ENCODE measurements at places on chromosomes 5 and 9.

DNA sequence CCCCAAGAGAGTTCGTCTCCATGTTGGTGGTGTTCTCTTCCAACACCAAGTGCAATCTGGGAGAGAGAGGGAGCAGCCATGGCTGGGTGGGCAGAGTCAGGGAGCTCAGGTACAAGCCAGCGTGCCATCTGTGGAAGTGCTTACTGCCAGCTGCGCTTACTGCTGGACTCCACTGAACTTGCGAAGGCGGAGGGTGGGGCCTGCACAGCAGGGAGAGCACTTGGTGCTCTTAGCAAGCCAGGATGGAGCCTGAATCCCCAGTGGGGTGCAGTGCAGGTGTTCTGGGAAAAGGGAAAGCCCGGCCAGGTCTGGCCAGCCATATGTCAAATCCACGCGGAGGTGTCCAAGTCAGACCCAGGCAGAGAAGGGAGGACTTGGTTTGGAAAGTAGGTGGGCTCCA is 142.0 kb downstream of the FANCC start:
- no peak for DNase-seq

GRCh38 chr5:17080361-17080760 is 137.1 kb upstream of the BASP1 start:
- DNase-seq, result no peak

DNA sequence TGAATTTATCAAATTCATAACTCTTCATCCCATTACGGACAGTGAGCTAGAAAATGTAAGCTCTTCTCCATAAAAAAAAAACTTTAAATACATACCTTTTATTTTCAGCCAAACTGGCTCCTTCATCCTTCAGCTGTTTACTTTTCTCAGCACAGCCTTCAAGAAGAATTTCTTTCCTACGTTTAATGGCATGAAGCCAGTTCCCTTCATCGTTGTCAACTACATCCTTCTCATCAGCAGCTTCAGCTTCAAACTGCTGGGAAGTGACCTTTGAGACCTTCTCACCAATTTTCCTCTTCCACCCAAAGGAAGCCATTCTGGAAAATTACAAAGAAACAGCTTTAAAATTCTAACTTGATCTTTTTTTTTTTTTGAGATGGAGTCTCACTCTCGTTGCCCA is 9.1 kb downstream of the TTC33 start:
- DNase-seq, result no peak

DNA sequence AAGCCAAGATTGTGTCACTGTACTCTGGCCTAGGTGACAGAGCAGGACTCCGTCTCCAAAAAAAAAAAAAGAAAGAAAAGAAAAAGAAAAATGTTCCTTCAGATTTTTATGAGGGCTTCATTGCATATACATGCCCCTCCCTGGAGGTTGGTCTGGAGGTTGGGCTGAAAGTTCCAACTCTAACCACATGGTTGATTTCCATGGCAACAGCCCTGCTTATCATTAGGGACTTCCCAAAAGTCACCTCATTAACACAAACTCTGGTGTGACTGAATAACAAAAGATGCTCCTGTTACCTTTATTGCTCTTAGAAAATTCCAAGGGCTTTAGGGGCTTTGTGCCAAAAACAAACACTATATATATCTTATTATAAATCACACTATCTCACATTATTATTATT is 113.8 kb downstream of the TMC1 start:
- DNase-seq, result no peak

DNA sequence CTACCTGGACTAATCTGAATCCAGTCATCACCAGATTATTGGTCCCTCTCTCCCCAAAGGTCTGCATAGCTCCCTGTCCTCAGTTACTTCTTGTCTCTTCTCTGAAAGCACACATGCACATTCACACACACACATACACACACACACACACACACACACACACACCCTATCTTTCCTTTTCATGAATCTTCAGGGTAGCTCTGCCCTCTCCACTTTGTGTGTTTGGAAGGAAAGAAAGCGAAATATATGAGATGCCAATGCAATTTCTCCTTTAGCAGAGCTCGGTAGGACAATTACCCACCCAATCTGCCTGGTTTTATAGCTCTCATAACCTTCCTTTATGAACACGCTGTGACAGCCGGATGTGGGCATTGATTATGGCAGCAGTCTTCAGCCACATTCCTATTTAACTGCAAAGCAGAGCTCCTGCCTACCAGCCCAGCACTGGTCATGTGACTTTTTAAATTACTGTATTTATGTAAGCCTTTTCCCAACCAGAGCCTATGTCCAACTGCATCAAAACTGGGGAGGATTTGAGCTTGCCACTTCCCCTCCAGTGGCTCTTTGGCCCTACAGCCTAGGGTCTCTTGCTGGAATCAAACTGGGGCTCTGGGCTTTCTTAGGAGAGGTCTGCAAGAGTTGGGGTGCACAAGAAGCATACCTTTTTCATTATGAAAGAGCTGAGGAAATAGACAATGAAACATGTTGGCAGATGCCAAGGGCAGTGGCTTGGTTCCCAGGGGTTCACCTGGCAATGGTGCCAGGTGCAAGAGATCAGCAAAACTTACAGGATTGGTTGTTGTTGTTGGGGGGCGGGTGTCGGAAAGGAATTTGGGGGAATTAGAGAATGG is 20.8 kb upstream of the MATR3 start:
- DNase-seq, result no peak

DNA sequence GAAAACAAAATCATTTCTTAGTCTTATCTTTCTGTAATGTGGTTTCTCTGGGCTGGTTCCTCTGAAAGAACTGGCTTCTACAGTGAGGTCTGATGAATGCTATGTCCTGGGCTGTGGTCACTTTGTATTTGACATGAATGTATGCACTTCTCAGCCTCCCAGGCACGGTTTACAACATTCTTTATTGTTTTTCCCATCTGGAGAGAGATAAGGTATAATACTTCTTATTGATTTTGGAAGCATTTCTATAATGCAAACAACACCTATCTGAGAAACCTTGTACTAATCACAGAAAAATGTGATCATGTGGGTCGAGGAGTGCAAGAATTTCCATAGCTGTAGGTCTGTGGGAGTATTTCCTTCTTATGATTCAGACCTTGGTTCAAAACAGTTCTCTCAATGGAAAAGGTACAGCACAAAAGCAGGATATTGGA is 46.9 kb downstream of the ACTBL2 start:
- DNase-seq, result no peak

GRCh38 chr5:55480781-55481180 is 54.0 kb downstream of the PLPP1 start:
- no peak for DNase-seq

DNA sequence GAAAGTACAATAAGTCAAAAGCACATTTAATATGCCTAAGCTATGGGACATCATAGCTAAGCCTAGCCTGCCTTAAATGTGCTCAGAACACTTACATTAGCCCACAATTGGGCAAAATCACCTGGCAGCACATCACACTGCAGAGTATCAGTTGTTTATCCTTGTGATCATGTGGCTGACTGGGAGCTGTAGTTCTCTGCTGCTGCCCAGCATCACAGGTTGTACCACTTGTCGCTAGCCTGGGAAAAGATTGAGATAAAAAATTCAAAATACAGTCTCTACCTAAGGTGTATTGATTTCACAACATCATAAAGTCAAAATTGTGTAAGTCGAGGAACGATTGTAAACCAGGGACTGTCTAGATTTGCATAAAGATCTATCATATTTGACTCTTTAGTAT is 58.6 kb downstream of the CAMK4 start:
- DNase-seq, result no peak

- DNase-seq, result no peak
Observed at GRCh38 chr5:37938076-37938852, 98.4 kb upstream of the GDNF start.

- DNase-seq, result no peak
Observed at GRCh38 chr9:110900456-110900855, 137.8 kb downstream of the LPAR1 start.

DNA sequence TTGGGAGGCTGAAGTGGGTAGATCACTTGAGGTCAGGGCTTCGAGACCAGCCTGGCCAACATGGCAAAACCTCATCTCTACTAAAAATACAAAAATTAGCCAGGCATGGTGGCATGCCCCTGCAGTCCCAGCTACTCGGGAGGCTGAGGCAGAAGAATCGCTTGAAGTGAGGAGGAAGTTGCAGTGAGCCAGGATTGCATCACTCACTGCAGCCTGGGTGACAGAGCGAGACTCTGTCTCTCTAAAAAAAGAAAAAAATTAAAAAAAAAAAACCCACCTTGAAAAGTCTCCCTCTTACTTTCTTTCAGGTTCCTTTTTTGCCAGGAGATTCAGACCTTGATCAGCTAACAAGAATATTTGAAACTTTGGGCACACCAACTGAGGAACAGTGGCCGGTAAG is 34.2 kb downstream of the CDK7 start:
- no peak for DNase-seq

DNA sequence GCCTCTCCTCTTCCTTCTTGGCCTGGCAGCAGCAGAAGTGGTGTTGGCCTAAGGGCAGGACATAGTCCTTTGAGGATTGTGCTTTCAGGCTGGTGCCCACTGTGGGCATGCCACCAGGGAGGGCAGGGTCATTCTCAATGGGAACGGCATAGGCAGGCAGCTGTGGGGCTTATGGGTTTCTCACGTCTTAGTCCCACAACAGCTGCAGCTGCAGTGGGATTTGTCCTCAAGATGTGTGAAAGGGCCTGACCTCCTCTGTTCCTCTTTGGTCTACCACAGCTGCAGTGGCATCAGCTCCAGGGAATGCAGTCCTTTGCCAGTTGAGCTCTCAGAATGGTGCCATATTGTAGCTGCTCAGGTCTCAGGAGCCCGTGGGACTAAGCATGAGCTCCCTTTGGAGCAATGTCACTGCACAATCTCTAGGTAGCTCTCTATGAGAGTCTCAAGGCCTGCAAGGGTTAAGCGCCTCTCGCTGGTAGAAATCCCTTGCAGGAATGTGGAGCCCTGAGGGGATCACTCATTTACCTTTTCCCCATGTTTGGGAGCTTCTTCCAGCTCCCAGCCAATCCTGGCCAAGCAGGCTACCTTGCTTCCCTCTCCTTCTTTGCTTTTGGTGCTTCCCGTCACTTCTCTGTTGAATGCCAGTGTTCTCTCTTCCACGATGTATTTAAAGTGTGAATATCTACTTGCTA is 104.8 kb downstream of the GNA14 start:
- DNase-seq, result no peak

DNA sequence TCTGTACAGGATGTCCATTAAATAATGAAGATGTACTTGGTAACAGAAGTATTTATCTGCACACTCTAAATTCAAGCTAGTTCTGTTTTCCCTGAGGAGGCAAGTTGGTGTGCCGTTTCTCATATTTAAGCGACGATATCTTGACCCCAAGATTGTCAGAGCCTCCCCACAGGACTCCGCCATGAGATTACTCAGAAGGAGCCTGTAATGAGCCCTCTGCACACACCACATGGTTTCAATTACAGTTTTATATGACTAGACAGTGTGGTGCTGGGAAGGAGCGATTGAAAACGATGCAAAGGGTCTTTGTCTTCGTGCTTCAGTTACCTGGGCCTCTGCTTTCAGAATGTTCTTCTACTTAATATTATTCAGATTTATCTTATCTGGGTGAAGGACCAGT is 840.4 kb upstream of the WWC1 start:
- no peak for DNase-seq

DNA sequence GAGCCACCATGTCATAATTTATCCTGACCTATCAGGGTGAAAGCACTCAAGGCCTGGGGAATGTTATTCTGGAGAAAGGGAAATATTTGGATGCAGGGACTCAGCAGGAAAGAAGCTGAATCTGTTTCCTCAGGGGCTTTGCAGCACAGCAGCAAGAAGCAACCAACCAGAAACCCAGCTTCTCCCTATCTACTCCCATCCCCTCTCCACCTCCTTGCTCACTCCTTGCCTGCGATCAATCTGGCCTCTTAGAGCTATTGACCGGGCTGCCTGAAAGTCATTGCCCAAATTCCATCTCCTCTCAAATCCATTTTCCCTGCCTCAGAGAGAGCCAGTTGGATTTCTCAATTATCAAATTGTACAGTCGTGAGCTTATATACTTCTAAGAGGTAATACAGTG is 542.0 kb upstream of the TRPC7 start:
- no peak for DNase-seq

GRCh38 chr9:137606005-137606621 is 627 bp downstream of the ARRDC1 start:
- DNase-seq, result no peak

- DNase-seq, result no peak
Observed at GRCh38 chr5:157390551-157391297, 69.3 kb upstream of the NIPAL4 start.

DNA sequence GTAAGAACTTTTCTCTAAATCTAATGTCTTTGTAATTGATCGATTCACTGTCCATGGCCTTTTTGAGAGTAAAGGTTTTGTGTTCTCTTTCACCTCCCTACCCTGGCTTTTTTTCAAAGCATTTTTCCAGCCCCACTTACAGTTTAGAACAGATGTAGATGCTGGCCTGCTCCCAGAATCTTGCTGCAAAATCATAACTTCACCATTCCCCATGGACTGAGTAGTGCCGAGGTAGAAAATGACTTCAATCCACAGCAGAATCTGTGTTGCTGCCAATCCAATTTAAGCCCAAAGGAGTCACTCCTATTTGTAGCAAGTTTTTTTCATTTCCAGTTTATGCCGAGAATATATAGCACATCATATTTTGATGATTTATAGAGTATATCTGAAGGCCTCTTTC is 46.5 kb upstream of the CEMIP2 start:
- DNase-seq, result no peak

DNA sequence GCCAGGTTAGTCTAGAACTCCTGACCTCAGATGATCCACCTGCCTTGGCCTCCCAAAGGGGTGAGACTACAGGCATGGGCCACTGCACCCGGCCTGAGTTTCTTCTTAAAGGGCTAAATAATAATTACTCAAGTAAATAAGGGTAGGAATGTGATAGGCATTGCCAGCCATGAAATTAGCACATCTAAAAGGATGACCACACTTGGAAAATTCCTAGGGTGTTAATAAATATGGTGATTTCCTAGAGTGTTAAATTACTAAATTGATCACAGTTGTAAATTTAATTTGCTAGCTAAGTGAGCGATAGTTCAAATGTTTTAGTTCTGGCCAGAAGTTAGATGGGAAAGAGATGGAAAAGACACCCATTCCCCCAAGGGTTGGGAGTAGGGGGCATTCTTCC is 53.4 kb downstream of the UBAP1 start:
- no peak for DNase-seq

DNA sequence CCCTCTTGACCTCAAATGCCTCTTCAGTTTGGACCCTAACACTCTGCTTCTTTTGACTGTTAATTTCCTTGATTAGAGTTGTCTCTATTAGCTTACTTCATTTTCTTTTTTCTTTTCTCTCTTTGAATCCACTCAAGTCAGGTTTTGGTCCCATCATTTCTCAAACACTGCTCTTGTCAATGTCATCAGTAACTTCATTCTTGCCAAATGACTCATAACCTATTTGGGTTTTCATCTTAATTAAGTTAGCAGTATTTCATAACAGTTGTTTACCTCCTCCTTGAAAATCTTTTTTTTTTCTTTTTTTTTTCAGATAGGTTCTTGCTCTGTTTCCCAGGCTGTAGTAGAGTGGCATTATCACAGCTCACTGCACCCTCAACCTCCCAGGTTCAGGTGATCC is 119.6 kb downstream of the PARP8 start:
- no peak for DNase-seq

GRCh38 chr9:93132287-93132927 is 1.6 kb downstream of the NINJ1 start:
- DNase-seq, result no peak

Data from T-helper 1 cell (primary cell).